ENCODE measurements at places on chromosomes 7 and 10.

DNA sequence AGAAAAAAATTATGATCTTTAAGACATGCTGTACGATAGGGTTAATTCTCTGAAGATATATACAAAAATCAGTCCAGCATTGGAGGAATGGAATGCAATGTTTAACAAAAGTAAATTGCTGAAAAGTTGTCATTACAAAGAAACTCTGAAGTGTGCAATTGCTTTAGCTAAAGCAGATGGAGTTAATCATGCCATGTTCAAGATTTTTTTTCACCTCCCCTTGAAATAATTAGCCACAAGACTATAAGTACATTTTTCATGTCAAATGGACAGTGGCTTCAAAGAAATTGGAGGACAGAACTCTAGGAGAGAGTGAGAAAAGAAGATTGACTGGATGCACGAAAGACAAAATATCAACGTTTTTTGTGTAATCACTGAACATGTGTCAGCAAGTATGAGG is 63.1 kb upstream of the MEOX2 start:
- no peak for DNase-seq

GRCh38 chr10:46543466-46544377 is 12.7 kb downstream of the GPRIN2 start:
- no peak for DNase-seq

GRCh38 chr7:106871793-106872571 is 6.9 kb downstream of the PIK3CG start:
- DNase-seq, result no peak

- DNase-seq, result no peak
Observed at GRCh38 chr7:92609921-92610518, 19.8 kb upstream of the FAM133B start.

- DNase-seq, result no peak
Observed at GRCh38 chr7:94403546-94403945, 8.9 kb downstream of the COL1A2 start.

DNA sequence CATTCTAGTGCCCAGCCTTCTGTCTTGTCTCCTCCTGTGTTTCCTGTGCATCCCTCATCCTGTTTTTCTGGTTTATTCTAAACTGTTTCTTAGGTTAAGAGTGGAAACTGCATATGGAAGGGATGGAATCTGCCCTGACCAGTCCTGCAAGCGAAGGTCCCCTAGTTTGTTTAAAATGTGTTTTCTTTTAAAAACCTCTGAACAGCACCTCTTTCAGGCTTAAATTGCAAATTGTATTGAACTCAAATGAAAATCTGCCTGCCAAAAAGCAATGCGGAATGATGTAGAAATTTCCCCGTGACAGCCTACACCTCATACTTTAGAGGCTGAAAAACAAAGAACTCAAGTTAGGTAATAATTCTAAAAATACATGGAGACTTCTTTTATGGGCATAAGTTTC is 222.8 kb upstream of the IMMP2L start:
- DNase-seq, result no peak

GRCh38 chr7:42372479-42372878 is 135.5 kb upstream of the GLI3 start:
- DNase-seq, result no peak

DNA sequence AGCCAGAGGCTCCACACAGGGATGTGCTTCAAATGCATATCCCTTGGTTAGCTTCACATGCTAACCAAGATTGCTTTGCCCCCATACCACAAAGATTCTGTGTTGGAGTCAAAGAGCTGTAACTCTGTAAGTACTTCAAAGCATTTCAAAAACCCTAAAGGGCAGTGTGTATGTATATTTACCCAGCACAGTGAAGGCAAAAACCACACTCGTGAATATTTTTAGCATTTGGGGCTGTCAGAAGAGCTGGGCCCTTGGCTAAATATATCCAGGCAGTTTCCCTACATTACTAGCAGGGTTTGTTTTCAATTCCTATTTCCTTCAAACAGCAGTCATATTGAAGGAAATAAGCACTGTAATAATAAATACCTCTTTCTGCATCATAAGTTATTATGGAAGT is 84.2 kb upstream of the STEAP1B start:
- no peak for DNase-seq

GRCh38 chr7:36208997-36209813 is 56.2 kb downstream of the EEPD1 start:
- DNase-seq, result no peak

GRCh38 chr7:82330706-82331215 is 112.8 kb downstream of the CACNA2D1 start:
- DNase-seq, result no peak

DNA sequence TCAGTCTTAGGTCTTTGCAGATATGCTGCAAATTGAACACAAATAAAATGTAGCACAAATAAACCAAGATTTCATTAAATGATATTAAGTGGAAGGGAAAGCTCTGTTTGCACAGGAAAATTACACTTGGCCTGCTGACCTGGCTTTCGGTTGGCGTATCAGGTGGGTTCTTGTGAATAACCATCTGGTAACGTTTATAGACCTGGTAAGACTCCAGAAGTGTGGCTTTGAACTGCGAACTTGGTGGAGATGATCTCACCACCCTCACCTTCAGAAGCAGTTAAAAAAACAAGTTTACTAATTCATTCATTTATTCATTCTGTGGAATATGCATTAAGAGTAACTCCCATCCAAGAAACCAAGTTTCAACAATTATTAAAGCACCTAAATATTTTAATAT is 28.1 kb downstream of the ATE1 start:
- no peak for DNase-seq

DNA sequence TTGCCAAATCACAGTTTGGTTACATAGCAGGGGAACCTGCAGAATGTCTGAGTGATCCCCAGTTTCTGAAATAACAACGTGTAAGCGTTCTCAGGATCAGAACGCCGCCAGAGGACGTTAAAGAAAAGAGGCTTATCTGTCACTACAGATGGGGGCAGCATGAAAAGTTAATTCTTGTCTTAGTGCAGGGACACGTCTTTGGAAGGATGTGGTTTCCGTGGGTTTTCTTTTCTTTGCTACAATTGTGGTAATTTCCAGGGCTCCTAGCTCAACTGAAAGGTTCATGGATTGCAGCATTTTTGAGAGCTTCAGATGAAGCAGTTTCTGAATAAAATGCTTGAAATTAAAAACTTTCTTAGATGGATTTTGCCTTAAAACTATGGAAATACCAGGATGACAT is 106.6 kb downstream of the PRKCQ start:
- DNase-seq, result no peak

DNA sequence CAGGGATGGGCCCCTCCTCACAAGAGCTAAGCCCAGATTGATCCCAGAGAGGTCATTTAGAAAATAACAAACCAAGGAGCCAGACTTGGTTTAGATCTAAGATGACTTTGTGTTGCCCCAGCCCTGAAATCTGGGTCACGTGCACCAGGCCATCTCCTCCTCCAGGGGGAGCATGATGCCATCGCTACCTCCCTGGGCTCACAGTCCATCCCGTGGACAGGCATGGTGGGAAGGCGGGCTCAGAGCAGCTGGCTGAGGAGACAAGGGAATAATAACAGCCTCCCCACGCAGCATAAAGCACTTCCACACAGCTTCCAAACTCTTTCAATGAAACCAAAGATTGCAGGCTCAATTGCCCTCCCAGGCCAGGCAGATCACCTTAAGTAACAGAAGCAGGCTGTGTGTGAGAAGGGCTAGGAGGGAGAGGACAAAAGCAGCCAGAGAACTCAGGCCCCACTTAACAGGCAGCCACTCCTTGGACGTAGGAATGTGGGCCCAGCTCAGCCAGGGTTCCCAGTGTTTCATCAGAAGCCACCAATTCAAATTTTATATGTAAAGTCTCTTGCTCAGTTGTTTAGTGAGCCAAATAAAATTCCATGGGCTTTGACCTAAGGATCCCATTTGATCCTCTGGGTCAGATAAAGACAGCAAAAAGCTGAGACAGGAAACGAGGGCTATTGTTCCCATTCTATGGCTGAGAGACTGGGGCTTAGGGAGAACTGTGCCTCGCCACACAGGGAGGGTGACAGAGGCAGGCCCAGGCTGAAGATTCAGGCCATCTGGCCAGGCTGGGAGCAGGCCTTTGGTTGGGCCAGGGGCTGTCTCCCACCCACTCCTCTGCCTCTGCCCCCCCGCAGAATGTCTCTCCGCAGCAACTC is 100.2 kb downstream of the COL13A1 start:
- no peak for DNase-seq

DNA sequence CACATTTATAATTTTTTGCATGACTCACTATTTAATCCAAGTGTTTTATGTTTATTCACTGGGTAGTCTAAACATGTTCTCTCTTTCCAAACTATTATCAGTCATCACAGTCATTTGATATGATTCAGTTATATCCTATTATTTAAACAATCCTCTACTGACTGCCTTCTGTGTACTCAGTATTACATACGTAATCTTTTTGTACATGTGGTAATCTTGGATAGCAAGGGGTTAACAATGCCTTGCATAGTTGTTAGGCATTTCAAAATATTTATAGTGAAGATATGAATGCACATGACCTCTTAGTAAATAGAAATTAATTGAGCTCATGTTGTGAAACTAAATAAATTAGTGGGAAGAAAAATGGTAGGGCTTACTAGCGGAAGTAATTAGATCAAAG is 379.4 kb upstream of the KIAA1217 start:
- DNase-seq, result no peak

- no peak for DNase-seq
Observed at GRCh38 chr7:47625861-47626715, 44.2 kb upstream of the TNS3 start.

DNA sequence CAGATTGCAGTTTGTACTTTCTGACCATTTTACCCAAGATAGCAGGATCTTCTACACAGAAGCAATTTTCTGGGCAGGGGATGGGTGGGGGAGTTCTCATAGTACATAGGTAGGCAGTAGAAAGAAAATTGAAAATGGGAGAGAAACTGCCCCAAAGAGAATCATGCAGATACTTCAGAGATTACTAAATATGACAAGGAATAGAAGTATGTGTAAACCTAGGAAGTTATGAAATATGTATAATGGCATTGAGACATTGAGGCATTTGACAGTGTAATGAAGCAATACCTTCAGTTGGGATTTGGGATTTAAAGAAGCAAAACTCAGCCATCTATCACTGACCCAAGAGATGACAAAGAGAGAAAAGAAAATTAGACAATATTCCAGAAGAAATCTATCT is 233.0 kb downstream of the PTN start:
- no peak for DNase-seq

DNA sequence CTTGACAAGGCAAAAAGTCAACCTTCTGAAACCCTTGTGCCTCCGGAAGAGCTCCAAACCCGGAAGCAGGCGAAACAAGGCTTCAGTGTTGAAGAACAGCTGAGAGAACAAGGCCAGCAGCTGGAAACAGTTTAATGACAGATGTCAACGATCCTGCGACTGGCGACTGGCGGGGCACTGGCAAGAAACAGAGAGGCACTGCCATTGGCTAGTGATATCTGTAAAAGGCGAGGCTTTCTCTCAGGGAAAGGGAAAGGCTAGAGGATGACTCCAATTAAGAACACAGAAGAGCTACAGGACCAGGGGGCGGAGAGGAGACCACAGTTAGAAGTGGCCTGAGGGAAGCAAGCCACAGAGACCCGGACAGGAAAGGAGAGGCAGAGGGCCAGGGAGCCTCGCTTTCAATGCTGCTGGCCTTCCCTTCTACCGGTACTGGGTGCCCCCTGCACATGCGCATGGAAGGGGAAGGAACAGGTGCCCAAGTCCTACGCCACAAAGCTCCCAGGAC is 19.4 kb downstream of the ITGB1 start:
- DNase-seq, result no peak

- DNase-seq, result no peak
Observed at GRCh38 chr10:61068471-61068870, 124.5 kb upstream of the RHOBTB1 start.

DNA sequence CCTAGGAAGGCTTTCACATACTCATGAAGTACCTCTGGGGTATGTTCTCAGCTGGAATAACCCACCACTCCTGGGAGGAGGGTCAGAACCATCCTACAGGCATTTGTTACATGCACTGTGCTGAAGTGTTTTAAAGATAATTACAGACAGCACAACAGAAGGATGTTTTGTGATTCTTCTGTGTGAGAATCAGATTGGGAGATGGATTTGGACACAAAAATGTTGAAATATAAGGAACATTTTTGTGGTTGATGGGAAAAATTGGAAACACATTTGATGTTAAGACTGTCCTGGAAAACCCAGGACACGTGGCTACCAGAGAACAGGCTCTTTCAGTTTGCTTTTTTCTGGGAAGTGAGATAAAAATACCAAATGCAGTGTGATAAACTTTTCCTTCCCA is 61.4 kb downstream of the BICC1 start:
- DNase-seq, result no peak

DNA sequence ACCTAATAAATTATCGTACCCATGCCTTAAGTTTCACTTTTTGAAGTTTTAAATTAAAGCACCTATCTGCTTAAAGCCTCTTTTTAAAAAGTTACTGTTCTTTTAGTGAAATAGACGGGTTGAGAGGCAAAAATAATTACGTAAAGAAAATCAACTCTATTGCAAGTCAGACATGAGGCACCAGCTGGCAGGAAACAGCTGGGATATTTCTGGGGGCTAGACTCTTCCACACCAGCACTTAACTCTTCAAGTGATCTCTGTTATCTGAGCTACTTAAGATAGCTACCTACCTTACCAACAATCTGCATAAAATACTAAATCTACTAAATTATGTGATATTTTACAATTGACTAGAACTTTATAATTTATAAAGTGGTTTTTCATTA is 35.8 kb downstream of the GBF1 start:
- DNase-seq, result no peak

GRCh38 chr10:88082391-88082790 is 219.0 kb downstream of the PTEN start:
- DNase-seq, result no peak

DNA sequence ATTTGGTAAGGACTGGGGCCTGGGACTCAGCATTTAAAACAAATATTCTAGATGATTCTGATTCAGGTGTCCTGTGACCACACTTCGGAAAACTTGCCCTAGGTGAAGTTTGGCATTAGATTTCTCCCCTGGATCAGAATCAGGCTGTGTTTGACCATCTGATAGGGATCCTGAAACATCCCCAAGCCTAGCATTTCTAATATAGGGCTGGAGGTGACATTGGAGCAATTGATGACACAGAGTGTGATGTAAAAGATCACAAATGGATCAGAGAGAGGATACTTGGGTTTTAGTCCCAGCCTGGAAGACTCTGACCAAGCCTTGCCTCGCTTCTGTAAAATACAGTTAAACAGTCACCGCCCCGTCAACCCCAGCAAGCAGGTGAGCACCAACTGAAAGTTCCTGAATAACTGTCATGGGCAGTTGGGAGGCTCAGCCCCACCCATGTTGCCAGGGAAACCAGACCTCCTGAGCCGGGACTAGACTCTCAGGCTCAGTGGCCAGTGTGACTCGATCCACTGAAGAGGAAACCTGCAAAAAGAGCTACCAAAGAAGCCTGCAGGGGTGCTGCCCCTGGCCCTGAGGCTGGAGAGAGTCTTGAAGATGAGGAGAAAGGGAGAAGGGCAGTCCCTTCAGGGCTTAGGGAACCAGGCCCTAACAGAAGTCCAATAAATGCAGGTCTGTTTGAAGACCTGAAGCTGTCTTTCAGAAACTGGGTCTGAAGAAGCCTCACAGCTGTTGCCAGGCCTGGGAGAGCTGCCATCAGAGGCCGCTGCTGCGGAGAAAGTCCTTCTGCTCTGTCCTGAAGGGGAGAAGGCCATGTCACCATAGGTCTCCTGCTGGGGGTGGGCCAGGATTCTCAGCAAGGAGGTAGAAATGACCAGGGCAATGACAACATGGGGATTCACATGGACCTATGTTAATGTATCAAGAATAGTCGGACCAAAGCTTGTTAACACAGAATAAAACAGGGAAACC is 126.1 kb upstream of the KCNMA1 start:
- DNase-seq, result no peak
